C1 segment of cervical spinal cord (tissue), 14 donors: ENCODE measurements at places on chromosomes 11 and 22.

DNA sequence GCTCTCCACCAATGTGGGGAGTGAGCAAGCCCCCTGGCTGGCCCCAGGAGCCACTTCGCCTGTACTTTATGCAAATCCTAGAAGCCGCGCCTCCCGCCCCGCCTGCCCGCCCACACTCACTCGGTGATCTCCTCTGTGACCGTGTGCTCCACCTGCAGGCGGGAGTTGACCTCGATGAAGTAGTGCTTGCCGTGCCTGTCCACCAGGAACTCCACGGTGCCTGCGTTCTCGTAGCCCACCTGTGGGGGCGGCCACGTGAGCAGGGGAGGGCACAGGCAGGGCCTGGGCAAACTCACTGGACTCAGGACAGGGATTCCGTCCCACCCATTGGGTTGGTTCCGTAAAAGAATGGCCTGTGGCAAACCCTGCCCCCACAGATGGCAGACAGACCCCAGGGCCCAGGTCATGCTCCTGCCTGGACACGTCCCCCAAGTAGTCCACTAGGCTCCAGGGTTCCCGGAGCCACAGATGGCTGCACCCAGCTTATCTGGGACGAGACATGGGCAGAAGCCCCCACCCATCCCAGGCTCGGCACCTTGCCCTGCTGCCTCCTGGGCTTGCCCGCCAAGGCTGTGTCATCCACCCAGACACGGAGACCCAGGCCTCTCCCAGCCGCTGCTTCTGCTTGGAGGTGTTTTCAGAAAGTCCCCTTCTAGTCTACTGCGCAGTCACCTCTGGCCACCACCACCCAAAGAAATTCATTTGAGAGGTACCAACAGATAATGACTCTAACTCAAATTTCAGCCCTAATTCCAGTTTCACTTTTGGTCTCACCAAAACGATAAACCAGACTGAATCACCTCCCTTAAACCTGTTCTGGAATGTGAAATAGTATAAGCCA, 12.1 kb downstream of the LRFN4 start:
- no peak for DNase-seq

- no peak for DNase-seq
Observed at GRCh38 chr11:93166194-93166593, 31.6 kb downstream of the SLC36A4 start.

DNA sequence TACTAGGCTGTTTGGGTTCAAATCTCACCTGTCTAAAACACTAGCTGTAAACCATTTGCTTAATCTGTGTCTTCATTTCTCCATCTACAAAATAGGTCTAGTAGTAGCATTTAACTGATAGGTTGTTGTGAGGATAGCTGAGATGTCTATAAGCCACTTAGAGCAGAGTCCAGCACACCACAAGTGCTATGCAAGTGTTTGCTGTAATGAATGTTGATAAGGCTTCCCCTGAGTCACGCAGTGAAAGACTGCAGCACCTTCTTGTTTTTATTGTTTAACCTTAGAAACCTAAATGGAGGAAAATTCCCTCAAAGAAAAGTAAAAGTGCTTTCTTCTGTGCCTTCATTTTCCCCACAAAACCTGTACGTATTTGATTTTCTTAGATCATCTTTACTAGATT, 23.1 kb upstream of the LDHA start:
- no peak for DNase-seq

DNA sequence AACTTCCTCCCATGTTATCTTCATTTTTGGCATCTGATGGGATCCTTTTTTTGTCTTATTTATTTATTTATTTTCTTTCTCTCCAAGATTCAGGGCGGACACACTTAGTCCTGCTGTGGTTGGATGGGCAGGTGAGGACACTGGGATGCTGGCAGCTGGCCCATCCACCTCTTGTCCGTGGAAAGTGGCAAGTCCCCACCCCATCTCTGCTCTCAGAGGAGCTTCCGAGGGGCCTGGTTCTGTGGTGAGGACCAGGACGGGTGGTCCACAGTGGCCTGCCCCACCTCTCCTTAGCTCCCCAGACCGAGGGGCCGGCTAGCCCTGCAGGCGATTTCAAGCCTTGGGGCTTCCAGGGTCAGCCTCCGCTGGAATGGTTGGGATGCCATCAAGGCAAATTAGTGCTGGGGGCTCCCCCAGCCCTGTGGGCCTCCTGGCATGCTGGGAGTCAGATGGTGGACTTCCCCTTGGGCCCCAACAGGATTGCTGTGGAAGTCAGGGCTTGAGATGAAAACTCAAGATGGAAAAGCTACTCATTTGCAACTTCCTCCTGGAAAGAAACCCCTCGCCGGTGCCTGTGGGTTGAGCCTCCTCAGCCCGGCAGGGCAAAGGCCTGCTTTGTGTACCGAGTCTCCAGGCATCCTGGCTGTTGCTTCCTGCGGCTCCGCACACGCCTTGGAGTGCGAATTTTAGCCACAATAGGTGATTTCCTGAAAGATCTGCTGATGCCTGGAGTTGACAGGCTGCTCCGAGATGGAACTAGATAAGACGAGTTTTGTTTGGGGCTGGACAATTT, 31.2 kb upstream of the LINC01488 start:
- DNase-seq: no peak

GRCh38 chr11:43992834-43993637, 50.6 kb downstream of the C11orf96 start:
- no peak for DNase-seq

DNA sequence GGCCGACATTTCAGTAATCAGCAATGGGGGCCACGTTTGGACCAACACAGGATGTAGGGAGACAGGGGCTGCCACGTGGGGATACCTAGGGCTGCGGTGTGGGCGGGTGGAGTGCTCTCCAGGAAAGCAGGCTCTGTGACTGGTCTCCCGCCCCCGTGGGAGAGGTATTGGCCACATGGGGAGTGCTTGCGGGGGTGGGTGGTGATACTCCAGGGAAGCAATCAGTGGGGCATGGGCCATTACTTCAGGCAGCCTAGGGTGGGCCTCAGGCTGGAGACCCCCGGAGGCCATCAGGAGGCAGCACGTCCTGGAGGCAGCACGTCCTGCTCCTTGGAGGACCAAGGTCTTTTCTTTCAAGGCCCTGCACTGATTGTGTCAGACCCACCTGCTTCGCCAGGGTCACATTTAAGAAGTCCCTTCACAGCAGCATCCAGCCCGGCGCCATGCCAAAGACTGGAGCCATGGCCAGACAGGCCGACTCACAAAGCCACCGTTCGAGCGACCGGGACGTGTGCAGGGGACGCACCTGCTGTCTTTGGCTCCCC, 3.0 kb upstream of the MUC2 start:
- DNase-seq: no peak
